ENCODE measurements at places on chromosomes 5 and 9.

DNA sequence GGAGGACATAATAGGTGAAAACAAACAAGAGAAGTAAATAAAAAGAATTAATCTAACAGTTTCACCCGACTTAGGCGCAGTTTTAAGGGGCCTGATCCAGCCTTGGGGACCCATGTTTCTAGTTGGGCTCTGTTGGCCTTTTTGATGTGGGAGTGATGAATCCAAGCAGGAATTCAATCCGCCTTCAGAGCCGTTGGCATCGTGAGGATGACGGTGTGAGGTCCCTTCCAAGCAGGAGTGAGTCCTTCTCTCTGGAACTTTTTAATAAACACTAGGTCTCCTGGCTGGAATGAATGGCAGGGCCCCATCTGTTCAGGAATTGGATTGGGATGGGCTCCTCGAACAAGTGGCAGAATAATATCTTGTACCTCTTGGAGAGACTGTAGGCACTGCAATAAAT, 22.3 kb upstream of the RHOBTB3 start:
- DNase-seq: no peak

GRCh38 chr9:84271531-84271900, 69.0 kb downstream of the SLC28A3 start:
- no peak for DNase-seq

DNA sequence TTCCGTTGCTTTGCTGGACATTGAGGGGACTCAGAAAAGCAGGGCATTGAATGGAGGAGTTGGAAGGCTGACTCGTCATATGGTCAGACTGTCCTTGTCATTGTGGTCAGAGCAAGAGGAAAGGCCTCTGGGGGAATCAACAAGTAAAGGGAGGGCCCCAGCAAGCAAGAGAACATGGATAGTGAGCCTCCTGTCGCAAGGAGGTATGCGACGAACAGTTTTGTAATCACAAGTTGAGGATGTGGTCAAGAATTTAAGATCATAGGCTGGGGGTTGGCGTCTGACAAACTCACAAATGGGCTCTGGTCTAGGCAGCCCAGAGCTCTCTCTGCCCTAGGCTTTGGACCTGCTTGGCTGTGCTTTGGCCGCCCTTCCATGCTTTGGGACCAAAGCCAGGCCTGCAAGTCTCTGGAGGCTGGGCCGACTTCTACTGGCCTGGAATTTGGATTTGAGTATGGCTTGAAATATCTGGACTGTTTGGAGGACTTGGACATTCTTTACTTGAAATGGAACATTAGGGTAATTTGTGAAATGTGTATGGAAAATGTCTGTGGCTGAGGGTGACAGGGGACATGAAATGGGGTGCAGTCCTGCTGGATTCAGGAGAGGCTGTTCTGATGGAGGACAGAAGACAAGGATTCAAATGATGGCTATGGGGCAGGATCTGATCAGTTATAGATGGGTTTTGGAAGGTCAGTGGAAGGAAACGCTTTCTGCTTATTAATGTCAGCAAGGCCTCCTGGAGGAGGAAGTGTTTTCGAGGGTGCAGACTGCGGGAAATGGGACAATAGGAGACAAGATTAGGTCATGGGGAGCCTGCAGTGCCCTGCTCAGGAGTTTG, 19.2 kb upstream of the NDST1 start:
- DNase-seq: peak; percentile 98

DNA sequence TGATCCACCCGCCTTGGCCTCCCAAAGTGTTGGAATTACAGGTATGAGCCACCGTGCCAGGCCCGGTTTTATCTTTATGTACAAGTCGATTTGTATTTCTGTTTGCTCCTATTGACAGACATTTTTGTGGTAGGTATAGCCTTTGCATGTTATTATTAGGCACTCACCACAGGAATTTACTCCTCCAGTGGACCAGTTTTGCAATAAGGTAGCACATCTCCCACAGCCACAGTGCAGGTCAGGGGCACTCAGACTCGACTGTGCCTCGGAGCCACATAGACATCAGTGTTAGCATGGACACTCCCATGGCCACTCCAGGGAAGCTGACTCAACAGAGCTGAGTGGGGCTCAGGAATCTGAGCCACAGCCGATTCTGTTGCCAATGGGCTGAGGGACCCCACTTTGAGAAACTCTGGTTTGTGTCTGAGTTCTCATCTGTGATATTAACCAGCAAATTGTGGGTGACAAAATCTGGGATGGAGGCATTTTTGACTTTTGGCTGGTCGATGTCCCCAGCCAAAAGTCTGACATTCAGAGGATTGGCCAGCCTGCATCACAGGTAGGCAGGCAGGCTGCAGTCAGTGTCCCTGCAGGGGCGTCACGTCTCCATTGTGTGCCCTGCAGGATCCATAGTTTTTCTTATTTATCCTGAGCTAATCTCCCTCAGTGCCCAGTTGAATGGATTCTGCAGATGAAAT, 15.0 kb upstream of the SHB start:
- no peak for DNase-seq

GRCh38 chr5:141040093-141040770, 10.9 kb upstream of the PCDHB1 start:
- DNase-seq: no peak

- no peak for DNase-seq
Observed at GRCh38 chr5:139872851-139873794, 77.5 kb downstream of the PSD2 start.

GRCh38 chr9:93207326-93207814, 23.4 kb downstream of the WNK2 start:
- DNase-seq: no peak

GRCh38 chr5:123665822-123666371, 153.9 kb downstream of the CSNK1G3 start:
- no peak for DNase-seq

DNA sequence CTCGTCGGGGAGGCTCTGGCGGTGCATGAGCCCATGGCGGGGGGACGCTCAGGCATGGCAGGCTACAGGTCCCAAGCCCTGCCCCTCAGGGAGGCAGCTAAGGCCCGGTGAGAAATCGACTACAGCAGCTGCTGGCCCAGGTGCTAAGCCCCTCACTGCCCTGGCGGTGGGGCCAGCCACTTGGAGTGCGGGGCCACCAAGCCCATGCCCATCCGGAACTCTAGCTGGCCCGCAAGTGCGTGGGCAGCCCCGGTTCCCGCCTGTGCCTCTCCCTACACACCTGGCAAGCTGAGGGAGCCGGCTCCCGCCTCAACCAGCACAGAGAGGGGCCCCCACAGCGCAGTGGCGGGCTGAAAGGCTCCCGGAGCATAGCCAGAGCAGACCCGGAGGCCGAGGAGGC, 1896.9 kb upstream of the CDH6 start:
- no peak for DNase-seq

- peak; percentile 97 for DNase-seq
Observed at GRCh38 chr9:129816501-129817435, 7.2 kb downstream of the TOR1A start.

DNA sequence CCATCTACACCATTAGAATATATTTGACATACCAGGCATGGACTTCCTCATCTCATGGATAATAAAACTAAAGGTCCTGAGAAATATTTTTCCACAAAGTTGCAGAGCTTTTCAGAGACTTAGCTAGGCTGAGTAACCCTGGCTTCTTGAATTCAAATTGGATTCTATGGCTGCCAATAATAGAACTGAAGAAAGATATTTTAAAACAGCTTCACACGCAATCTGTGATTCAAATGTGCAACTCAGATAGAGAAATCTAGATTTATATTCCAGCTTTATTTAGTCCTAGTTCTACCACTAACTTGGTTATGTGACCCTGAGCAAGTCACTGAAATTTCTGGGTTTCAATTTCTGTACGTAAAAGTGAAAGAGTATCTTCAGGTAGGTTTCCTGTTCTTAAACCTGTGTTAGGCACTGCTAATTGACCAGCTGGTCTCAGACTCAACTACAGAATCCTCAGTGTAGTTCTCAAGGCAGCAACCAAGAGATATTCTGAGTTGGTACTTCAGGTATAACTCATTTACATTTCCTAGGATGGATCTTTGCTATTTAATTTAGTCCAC, 235.3 kb downstream of the GABRB2 start:
- no peak for DNase-seq

Measured in AML-193 (cell line).